ENCODE measurements at places on chromosomes 1 and 21.

DNA sequence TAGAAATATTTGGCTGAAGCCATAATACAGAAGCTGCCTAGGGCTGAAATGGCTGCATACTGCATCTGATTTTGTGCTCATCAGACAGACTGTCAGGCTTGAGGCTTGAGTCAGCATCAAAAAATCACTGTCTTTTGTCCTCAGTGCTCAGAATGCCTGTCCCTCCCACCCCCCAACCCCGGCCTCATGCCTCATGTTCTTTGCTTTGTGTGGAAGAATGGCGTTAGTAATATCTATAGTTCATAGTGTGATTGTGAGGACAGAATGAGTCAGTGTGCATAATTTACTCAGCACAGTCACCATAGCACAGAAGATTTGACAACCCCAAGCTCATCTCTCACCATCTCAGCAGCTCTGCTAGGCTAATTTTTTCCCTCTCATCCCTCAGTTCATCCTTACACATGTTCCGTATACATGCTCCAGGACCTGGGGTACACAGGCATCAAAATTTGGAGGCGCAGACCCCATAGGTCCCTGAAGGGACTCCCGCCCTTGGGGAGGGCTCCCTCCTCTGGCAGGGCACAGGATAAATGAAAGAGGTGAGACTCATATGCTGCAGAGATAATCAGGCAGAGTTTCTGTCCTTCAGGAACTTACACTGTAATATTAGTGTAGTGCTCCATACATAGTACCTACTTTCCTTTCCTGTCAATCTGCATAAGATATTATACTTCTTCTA, 159.1 kb upstream of the C8B start:
- DNase-seq = no peak

- peak; percentile 12 for DNase-seq
Observed at GRCh38 chr21:15373941-15374340, 309.1 kb upstream of the NRIP1 start.

DNA sequence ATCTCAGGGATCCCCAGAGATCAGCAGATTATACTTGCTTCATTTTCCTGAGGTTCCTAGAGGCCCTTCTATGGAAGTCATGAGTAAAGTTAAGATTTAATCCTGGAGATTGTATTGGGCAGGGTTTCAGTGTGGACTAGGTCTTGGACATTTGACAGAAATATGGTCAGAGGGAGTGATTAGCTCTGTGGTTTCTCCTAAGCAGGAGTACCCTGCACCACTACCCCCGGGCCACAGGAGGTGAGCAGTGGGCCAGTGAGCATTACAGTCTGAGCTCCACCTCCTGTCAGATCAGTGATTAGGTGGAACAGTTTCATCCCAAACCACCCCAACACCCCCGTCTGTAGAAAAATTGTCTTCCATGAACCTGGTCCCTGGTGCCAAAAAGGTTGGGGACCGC, 43.2 kb downstream of the PHACTR4 start:
- no peak for DNase-seq

- no peak for DNase-seq
Observed at GRCh38 chr1:178397678-178398077, 99.1 kb downstream of the CLEC20A start.

DNA sequence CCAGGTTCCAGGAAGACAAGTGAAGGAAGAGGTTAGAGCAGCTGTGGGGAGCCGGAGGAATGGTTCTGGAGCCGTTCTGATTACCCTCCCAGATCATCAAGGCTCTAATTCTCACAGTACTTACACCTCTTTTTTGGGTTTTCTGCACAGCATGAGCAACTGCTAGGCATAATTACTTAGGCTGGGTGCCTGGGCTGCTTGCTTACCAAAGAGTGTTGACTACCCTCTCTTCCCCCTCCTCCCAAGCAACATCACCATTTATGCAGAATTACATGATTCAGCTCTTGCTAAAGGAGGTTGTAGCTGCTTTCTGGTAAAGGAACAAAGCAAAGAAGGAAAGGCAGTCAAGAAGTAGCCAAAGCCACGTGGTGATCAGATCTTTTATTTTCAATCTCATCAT, 397.2 kb downstream of the KCNH1 start:
- no peak for DNase-seq

GRCh38 chr1:174794861-174795260, 204.9 kb upstream of the CACYBP start:
- no peak for DNase-seq

DNA sequence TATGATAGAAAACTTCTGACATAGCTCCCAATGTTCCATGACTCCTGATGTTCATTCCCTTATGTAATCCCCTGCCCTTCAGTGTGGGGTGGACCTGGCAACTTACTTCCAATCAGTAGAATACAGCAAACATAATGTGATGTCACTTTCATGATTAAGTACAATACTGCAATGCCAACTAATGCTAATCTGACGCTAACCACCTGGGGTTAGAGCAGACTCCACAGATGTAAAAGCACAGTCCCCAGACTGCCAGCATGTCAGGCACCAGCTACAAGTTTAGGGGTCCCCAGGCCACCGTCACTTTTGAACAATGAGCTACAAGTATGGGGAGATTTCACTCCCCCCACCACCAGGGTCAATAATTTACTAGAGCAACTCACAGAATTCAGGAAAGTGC, 32.3 kb upstream of the FBXO28 start:
- no peak for DNase-seq

- no peak for DNase-seq
Observed at GRCh38 chr21:44752671-44753235, 41.4 kb upstream of the TSPEAR start.

GRCh38 chr1:200274116-200274515, 135.7 kb downstream of the ZNF281 start:
- DNase-seq = no peak

- no peak for DNase-seq
Observed at GRCh38 chr1:170535418-170535817, 3.5 kb downstream of the GORAB start.

- DNase-seq = no peak
Observed at GRCh38 chr21:43194303-43195120, 25.7 kb downstream of the CRYAA start.

DNA sequence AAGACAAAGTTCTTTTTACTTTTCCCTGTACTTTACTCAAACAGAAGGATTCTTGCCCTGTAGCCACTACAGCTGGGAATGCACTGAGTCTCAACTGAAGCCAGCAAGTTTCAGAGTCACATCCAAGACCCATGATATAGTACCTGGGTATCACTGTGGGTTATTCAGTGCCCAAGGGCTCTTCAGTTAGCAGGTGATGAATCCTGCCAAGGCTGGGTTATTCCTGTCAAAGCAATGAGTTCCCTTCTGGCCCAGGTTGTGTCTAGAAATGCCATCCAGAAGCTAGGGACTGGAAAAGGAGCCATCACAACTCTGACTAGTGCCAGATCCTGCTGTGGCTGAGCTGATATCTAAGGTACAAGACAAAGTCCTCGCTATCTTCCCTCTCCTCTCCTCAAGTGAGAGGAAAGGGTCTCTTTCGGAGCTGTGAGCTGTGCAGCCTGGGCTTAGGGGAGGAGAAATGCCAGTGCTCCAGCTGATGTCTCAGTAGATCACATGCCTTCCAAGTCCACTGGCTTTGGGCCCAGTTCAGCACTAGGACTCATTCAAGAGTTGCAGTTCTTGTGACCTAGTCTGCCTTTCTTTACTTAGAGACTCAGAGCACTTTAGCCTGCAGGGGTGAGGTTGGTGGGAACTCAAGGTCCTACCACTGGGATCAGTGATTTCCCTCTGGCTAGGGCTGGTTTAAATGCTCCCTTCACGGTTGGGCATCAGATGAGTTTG, 369.4 kb downstream of the TBX15 start:
- no peak for DNase-seq

- no peak for DNase-seq
Observed at GRCh38 chr21:38511198-38511597, 12.9 kb upstream of the ERG start.

DNA sequence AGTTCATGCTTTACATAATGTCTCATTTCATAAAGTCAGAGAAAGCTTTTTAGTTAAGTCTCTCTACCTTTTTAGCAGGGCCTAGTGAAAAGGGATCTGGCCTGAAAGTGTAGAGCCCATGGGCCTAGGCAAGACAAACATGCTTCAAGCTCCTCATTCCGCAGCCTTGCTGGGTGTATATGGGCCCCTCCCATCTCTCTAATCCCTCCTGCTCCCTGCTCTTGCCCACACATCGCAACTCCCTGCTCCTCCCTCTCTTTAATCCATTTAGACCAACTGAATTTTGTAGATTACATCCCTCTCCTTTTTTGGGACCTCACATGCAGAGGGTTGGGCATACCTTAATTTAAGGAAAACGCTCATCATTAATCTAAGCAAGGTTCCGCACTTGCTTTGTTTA, 42.3 kb upstream of the CCDC190 start:
- DNase-seq = no peak

GRCh38 chr1:117826540-117827078, 102.8 kb downstream of the GDAP2 start:
- no peak for DNase-seq

GRCh38 chr21:33029385-33029921, 3.7 kb downstream of the OLIG2 start:
- DNase-seq = no peak

GRCh38 chr1:172536256-172536655, 3.3 kb downstream of the SUCO start:
- no peak for DNase-seq

- DNase-seq = no peak
Observed at GRCh38 chr1:16397120-16397519, 30.1 kb downstream of the SZRD1 start.

- DNase-seq = no peak
Observed at GRCh38 chr1:230542054-230542453, 100.2 kb upstream of the COG2 start.

- DNase-seq = no peak
Observed at GRCh38 chr1:247317702-247318101, 14.0 kb downstream of the ZNF496 start.

DNA sequence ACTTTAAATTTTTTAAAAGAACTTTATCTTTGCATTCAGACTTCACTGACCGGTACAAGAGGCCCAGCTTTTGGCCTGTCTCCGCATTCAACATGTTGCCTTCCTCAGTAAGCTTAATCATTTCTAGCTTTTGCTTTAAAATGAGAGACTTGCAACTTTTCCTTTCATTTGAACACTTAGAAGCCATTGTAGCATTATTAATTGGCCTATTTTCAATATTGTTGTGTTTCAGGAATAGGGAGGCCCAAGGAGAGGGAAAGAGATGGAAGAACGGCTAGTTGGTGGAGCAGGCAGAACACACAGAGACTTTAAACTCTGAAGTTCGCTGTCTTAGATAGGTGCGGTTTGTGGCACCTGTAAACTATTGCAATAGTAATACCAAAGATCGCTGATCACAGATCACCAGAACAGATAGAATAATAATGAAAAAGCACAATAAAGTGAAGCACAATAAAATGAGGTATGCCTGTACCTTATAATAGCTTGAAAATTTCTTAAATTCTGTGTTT, 31.4 kb downstream of the RABGAP1L start:
- DNase-seq = no peak

- no peak for DNase-seq
Observed at GRCh38 chr1:64223329-64224151, 20.1 kb downstream of the UBE2U start.

DNA sequence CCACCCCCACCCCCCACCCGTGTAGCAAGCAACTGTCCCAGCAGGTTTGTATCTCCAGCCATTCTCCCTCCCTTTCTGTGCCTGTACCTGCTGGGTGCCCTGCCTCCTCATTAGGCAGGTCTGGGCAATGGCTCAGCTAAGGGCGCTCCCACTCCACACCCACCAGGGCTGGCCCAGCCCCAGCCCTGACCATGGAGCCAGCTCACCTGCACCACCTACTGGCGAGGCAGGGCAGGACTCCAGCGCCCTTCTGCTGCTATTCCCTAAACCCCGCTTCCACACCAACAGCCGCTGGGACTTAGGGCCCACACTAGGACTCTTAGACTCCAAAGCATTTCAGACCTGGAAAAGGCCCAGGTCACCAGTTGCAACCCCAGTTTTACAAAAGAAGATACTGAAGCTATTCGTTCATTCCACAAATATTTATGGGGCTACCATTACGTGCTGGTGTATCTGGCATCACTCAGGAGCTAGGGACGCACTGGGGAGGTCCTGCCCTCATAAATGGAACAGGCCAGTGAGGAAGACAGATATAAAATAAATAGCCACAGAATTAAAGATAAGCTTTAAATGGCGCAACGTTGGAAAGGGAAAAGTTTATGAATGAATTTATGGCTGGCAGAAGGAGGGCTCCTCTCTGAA, 24.0 kb downstream of the PGLYRP3 start:
- DNase-seq = peak; percentile 17

DNA sequence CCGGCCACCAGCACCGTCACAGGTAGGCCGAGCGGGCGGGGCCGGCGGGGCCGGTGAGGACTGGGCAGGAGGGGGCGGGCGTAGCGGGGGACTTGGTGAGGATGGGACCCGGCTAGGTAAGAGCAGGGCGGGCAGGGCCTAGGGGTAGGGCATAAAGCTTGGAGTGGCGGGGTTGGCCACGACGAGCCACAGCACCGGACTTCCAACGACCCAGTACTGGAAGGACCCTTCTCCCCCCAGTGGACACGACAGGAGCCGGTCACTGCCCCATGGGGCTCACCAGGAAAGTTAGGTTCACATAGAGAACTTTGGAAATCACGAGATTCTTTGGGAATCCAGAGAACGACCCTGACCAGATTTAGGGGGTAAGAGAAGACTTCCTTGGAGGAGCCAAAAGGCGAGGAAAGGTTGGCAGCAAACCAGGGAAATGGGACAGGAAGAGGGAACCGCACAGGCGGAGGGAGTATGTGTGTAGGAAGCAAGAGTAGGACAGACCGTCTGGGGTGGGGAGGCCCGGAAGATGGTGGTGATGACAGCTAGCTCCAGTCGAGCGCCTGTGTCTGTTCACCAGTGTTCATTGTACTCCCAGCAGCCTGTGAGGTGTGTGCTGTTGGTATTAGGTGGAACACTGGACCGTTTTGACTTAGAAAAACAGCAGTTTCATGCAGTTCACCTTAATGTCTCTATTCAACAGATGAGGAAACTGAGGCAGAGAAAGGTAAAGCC, 20.4 kb downstream of the ZNF362 start:
- no peak for DNase-seq

Measured in NCI-H1105 treated with DMSO at 0.1 percent for 48 hours (cell line).